ENCODE measurements at places on chromosomes 3 and 15. TPM values are rescaled to one million over a fixed set of nuclear protein-coding genes. Genes with fewer than 3 reads are reported as not detected.

Gene UNC13C
- not detected for total RNA-seq

Gene PLCB2
- total RNA-seq = 109 TPM

Gene VPS39
- total RNA-seq = 66.2 TPM

Gene AGTR1
- total RNA-seq = not detected

Gene VILL
- 8.2 TPM for total RNA-seq

Gene PSTPIP1
- 167 TPM for total RNA-seq

Gene CCR9
- not detected for total RNA-seq

Gene DLG1
- 76.5 TPM for total RNA-seq

Gene TMEM62
- 25.5 TPM for total RNA-seq

Gene ZBBX
- total RNA-seq = not detected

GRCh38 chr3:158683230-158683962, 10.9 kb upstream of the LXN start:
- no peak for DNase-seq

DNA sequence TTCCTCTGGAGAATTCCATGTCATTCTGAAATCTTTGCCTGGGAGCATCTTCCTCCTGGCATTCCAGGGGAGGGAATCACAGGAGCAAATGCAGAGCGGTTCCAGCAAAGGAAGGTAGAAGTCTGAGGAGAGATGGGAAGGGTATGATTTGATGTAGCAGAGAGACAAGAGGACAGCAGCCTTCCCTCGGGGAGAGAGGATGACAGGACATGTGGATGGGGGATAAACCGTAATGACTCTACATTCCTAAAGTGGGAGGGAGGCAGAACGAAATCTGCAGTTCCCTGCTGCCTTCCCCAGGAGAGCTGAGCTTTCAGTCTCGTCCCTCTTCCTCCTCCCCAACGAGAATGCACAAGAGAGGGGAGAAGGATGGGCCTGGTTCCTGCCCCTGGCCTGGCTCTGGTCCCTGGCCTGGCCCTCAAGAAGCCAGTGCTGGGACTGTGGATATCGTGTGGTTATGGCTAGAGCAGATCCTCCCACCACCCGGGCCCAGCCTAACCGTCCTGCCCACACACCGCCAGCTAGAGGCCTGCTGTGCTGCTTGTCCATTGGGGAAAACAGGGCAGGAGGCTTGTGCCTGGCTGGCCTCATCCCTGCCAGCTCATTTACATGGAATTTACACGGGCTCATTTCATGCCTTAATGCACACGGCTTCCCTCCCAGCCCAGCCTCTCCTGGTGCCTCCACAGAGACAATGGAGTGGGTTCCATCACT, 26.6 kb downstream of the SEMA7A start:
- DNase-seq = no peak

GRCh38 chr15:56782306-56782705, 49.0 kb upstream of the ZNF280D start:
- DNase-seq = no peak

DNA sequence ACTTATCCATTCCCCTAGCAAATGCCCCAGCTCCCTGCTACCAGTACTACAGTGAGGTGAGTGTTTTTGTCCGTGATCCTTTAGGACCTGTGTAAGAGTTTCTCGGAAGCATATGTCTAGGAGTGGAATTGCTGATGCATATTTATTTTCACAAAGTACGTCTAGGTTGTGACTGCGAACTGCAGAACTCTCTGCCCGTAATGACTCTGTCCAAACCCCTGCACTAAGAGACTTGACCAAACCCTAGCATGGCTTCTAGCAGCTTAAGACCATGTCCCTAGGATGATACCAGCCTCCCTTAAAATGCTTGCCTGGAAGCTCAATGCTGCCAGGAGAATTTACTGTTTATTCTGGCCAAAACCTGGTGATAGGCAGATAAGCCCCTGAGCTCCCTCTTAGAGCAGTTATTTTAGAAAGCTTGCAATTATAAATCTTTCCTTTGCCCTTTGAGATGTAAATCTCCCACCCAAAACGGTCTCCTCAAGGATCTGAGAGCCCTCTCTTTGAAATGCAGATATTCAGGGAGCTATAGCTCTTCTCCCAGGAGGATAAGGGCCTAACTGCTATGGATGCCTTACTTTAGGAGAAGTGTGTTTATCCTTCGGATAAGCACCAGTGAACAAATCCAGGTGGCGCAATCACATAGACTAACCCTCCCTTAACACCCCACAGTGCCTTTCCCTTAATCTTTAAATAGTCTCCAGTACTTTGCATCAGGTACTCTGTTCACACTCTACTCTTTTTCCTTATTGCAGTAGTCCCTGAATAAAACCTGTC, 14.7 kb upstream of the CA12 start:
- no peak for DNase-seq

DNA sequence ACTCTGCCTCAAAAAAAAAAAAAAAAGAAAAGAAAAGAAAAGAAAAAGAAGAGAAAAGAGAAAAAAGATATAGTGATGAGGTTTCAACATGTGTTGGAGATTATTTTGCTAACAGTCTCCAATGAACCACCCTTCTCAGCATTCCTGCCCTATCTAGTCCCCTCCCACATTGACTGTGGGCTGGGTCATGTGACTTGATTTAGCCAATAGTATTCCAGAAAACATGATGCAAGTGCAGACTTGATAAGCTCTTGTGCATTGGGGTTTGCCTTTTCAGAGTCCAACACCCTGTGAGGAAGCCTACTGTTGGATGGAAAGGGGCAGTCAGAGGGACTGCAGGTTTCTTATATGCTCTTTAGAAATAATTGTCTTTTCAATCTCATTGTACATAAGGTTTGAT, 37.8 kb upstream of the MED12L start:
- no peak for DNase-seq

GRCh38 chr3:189714991-189715961, 84.1 kb downstream of the TP63 start:
- DNase-seq = no peak

DNA sequence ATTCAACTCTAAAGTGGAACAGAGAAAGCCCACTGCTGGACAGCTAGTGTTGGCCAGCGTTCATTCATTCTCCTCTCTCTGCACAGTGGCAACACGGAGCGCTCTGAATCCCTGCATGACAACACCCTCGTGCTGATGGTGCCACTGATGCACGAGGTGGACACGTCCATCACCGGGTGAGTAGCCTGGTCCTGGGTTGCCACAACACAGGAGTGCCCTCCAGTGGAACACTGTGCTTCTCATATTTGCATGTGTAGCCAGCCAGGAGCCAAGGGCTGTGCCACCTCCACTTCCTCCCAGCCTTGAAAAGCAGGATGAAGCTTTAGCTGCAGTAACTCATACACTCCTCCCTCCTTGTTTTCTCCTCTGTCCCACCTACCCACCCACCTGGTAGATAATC, 120.0 kb upstream of the CTDSPL start:
- DNase-seq = no peak

- no peak for DNase-seq
Observed at GRCh38 chr15:26910715-26911114, 43.9 kb downstream of the GABRA5 start.

- no peak for DNase-seq
Observed at GRCh38 chr3:119494597-119494996, 3.8 kb upstream of the TIMMDC1 start.

GRCh38 chr3:11288786-11289637, 16.8 kb downstream of the ATG7 start:
- DNase-seq = no peak

GRCh38 chr3:116413319-116413718, 32.0 kb downstream of the LSAMP start:
- DNase-seq = no peak

DNA sequence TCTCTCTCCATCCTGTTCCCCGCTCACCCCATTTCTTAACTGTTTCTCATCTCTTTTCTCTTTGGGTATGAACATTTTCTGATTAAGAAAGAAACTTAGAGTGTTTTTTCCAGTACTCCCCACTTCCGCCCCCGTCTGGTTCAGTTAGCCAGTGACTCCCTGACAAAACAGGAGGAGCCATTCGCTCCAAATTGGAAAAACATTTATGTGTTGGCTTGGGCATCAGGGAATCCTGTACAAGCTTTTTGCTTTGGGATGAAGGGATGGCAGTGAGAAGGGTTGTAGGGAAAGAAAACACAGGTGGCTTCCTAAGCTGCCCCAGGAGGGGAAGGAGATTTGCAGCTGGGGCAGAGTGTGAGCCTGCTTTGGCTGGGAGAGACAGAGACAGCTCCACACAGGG, 47.0 kb downstream of the BOC start:
- no peak for DNase-seq

DNA sequence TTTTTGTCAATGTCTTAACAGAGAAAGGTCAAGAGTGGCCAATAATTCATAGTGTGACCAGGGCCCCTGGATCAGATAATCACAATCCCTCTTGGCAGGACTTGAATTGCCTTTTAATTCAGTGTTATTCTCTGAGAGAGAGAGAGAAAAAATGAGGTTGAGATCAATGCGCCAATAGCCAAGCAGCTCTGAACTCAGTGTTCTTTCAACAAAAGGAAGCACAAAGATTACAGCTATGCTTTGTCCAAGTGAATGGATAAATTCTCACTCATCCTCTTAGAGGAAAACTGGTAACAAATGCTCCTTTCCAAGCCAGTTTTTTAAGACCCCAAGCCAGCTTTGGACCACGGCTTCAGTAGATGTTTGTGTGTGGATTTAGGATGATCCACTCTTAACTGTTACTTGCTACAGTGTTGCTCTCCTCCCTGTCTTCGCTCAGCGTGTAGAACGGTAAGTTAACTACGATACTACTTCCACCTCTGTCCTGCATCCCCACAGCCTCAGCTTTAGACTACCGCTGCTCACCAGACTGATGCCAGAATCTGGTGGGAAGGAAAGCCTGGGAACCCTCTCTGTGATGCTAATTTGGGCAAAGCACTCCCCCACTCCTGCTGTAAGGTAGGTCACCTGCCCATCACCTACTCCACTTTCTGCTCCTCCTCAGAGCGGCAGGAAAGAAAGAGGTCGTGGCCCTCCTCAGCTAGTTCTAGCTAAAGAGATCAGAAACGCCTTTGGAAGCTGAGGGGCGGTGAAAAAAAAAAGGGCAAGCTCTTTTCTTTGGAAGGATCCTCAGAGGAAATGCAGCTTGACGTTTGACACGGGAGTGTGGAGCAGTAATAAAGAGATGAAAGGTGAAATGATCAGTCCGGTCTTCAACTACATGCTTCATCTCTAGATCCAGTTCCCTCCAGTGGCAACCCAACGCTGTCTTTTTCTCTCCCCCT, 46.8 kb upstream of the LPP start:
- no peak for DNase-seq

DNA sequence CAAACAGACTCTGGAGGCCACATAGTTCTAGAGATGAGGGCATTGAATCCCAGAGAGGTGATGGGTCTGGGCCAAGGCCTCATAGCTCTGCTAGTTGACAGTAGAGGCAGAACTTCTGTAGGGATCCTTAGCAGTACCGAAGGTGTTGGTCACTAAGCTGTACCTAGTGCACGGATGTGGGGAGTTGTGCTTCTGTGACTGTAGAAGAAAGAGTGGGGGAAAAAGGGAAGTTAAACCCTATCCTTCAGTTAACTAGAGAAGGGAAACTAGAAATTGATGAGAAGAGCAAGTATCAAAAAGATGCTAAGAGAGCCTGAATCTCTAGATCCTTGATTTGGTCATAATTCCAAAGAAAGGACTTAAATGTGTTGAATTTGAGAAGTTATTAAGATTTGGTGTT, 186.7 kb downstream of the NFKBIZ start:
- DNase-seq = no peak

DNA sequence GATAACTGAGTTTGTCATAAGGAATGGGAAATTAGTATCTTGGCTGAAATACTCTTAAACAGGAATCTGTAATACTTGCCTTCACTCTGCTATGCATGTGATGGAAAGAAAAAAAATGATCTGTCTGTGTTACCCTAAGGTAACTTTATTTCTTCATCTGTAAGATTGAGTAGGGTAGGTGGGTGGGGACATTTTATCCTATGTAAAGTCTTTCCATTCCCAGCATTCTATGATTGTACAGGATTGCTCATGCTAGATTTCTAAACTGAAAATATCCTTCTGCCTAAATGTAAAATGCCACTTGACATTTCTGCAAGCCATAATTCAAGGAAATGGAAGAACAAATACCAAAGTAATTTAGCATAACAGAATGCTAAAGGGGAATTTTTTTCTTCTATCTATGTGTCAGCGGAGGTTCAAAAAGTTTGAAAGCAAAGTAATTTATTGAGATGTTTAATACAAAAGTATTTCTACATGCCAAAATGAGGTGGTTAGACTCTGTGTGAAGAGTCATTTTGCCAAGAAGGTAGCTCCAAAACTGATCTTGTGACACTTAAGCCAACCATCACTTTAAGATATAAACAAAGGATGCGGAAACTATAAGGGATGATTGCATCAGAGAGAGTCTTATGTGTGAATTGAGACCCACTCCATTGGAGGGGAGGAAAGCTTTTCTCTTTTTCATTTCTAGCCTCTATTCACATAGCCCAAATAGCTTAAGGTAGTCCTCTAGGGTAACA, 46.6 kb upstream of the SERPINI2 start:
- DNase-seq = no peak

DNA sequence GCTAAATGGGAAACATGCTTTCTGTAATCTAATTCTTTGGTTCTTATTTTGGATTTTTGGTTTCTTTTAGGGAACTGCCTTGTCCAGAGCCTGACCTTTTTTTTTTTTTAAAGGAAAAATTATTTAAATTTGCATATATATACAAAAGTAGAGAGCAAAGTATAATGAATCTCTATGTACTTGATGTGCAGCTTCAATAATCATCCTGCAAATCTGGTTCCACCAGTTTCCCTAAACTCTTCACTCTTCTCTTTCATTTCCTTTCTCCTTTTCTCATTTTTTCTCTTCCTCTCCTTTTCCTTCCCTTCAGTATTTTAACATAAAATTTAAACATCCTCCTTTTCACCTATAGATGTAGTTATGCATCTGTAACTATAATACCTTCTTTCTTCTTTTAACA, 82.5 kb downstream of the USP13 start:
- DNase-seq = no peak

GRCh38 chr15:39230205-39230907, 350.5 kb upstream of the THBS1 start:
- DNase-seq = no peak

- DNase-seq = no peak
Observed at GRCh38 chr15:91578511-91578910, 275.0 kb upstream of the SLCO3A1 start.

- DNase-seq = no peak
Observed at GRCh38 chr3:131082871-131083863, 56.5 kb downstream of the NEK11 start.

GRCh38 chr3:185151964-185152409, 873 bp downstream of the C3orf70 start:
- DNase-seq = no peak
